ENCODE measurements at places on chromosomes 4 and X.

- no peak for DNase-seq
Measured at GRCh38 chrX:49266523-49267445, 2.3 kb upstream of the FOXP3 start.

GRCh38 chrX:147902270-147902669, 9.4 kb upstream of the FMR1 start:
- no peak for DNase-seq

DNA sequence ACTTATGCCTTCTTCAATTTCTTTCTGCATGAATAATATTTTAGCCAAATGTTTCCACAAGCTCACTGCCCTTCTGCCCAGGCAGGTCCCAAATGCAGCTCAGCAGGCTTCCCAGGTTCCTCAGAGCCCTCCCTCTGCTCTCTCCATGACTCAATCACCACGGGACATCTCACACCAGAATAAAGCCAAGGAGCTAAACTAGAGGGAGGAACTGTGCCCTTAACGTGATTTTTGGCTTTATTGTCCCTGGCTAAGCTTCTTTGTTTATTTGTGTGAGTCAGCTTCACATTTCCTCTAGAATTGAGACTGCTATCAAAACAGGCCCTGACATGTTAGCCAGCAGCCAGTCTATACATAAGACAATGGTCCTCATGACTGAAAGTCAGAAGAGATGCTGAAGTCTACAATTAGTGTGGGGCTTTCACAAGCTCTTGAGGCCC, 186.4 kb upstream of the GALNT7 start:
- DNase-seq = no peak

- DNase-seq = no peak
Measured at GRCh38 chr4:1113311-1114009, at the start of gene RNF212. Gene RNF212, minus strand, starts transcription at chr4:1113564. Its CDS starts 100 bp downstream, at chr4:1113464.

DNA sequence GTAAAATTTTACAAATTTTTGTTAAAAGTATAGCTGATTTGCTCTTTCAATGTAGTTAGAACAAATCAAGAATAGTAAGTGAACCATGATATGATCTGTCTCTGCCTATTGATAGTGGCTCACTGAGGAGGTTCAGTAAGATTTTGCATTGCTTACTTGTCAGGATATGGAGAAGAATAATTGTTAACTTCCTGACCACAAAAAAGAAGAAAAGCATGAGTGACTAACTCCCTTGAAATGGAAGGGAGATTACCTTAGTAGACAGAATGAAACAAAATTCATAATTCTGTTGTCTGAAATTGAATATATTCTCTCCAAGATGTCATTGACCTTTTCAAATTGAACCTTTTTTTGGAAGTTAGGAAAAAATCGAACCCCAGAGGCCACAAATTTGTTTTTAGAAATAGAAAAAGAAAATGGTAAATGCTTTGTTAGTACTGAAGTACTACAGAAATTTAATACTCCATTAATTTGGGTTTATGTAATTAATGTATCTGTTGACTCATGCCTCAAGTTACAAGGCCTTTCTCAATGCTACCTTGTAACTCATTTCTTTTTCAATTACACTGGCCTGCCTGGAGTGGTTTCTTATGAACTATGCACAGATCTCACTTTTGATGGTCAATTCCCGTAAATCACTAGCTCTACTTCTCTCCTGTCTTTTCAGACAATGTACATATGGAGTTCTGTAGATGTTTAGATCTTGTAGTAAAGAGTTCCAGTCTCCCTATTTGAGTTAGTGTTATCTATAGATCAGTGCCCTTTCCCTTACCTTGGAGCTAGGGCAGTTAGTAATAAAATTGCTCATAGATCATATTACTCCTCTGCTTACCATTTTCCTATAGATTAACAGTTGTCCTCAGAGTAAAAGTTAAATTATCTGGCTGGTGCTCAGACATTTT, 139.3 kb downstream of the TLL1 start:
- no peak for DNase-seq

- no peak for DNase-seq
Measured at GRCh38 chr4:69860521-69861298, 765 bp upstream of the SULT1E1 start.

- no peak for DNase-seq
Measured at GRCh38 chrX:72060921-72061490, 70.7 kb downstream of the RTL5 start.

- no peak for DNase-seq
Measured at GRCh38 chr4:154471526-154472331, 19.9 kb downstream of the DCHS2 start.

- no peak for DNase-seq
Measured at GRCh38 chrX:143306991-143307937, 210.0 kb downstream of the SPANXN3 start.

GRCh38 chr4:1246111-1246881, 2.6 kb downstream of the CTBP1 start:
- DNase-seq = no peak

DNA sequence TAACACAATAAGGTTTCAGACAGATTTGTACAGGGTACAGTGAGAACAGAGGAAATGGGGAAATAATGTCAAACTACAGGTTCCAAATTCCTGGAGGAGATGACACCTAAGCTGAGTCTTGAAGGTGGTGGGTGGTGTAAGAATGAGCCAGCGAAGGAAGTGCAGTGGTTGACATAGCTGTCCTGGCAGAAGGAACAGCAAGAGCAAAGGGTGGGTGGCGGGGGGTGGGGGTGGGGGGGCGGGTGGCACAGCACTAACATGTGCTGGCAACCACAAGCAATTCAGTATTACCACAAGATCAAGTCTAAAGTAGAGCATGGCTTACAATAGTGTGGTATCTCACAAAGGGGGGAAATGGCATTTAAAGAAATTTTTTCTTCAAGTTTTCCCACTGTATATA, 13.1 kb upstream of the G3BP2 start:
- DNase-seq = no peak

GRCh38 chr4:113080050-113080449, 30.6 kb downstream of the ANK2 start:
- no peak for DNase-seq

GRCh38 chr4:152610131-152610530, 69.7 kb downstream of the TMEM154 start:
- no peak for DNase-seq

DNA sequence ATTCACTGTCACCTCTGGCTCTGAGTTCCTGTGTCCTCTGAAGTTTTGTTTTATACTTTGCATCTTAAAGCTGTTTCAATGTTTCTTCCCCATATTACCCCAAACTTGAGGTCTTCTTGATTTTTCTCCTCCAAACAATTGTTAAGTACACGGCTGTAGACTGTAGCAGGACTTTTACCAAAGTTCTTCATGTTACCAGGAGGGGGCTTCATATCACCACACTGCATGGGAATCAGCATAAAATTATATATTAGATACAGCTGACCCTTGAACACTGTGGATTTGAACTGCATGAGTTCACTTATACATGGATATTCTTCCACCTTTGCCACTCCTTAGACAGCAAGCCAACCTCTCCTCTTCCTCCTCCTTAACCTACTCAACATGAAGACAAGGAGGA, 56.6 kb downstream of the SPATA18 start:
- DNase-seq = no peak

- peak; percentile 27 for DNase-seq
Measured at GRCh38 chr4:25811841-25812240, 50.9 kb downstream of the SEL1L3 start.

DNA sequence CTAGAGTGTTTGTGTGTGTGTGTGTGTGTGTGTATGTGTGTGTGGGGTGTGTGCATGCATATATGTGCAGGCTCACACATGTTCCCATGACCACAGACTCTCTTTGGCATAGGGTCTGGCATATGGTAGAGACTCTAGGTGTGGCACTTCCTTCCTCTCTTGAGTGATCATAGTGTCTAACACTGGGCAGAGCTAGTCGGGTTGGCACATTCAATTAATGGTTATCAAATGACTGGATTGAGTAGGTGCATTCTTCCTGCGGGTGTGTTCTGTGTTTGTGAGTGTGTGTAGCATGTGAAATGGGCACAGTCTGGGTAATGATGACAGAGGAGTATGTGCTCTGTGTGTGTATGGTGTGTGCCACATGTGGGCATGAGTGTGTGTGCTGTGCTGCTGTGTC, 106.5 kb downstream of the EFNB1 start:
- no peak for DNase-seq

GRCh38 chr4:3317011-3317655, 24.3 kb downstream of the RGS12 start:
- no peak for DNase-seq

- no peak for DNase-seq
Measured at GRCh38 chrX:118550792-118551191, 55.2 kb downstream of the DOCK11 start.

- DNase-seq = no peak
Measured at GRCh38 chrX:9023293-9023692, 10.6 kb downstream of the FAM9B start.

DNA sequence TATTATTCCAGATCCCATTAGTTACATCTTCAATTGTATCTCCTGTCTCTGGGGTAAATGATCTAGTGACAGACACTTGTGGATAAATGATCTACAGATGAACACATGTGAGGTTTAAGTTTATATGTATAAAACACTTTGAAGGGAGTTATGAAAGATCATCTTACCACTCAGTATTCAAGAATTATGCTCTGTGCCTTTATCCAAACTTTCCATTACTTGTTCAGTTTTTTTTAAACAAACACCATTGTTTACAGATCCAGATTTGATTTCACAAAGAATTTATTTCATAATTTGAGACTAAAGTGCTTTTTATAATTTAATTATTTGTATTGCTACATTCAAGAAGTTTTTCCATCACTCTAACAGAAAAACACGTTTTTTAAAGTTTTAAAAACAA, 142.5 kb downstream of the HHIP start:
- DNase-seq = no peak

DNA sequence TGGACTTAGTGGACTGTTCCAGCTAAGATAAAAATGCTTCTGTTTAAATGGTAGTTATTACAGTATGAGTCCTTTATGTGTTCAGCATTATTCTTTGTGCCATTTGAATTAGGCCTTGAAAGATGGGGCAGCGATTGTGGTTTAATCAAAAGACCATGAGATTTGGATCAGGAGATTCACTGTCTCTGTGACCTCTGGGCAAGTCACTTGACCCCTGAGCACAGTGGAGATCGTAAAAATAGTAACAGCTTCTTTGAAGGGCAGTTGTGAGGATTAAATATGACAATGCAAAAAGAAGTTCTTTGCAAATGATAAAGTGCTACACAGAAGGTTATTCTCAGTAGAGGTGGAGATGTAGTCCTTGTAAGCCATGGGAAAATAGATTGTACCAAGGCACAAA, 10.8 kb downstream of the CXCR3 start:
- no peak for DNase-seq

GRCh38 chrX:41580423-41581064, 108.2 kb upstream of the GPR34 start:
- no peak for DNase-seq

DNA sequence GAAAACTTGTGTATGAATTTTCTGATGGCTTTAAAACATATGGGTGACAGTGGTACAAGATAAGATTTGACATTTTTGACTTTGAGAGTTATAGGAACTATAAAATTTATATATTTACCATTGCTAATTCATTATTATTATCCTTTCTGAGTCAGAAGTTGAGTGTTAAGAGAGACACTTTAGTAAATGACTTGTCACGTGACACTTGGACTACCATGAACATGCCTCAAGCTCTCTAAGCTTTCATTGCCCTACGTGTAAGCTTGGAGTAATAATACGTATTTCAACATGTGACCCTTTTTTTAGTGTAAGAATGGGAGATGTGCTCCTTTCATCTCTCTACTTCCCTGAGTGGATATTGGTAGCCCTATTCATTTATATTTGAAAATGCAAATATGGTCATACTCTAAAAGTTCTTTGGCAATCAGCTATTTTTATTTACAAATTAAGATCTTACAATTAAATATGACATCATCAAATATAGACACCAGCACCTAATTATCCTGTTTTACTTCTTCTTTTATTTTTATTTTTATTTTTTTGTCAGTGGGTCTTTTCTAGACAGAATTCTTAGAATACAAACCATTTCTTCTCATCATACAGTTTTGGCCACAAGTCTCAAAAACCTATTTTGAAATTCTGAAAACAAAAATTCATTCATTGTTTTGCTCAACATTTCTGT, 837.0 kb downstream of the PDHA2 start:
- DNase-seq = no peak

DNA sequence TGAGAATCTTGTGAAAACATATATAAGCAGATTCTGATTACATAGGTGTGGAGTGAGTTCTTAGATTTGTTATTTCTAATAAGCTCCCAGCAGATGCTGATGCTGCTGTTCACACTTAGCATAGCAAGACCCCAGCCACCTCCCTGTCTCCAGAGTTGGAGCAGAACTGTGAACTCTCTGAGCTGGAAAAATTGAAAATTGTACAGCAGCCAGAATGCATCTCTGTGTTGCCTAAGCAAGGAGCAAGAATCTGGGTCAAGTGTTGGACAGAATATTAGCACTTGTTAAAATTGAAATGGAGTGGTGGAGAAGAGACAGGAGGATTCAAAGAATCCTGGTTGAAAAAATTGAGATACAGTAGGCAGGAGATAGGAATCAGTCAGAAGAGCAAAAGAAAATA, 146.6 kb upstream of the FAM47C start:
- no peak for DNase-seq

DNA sequence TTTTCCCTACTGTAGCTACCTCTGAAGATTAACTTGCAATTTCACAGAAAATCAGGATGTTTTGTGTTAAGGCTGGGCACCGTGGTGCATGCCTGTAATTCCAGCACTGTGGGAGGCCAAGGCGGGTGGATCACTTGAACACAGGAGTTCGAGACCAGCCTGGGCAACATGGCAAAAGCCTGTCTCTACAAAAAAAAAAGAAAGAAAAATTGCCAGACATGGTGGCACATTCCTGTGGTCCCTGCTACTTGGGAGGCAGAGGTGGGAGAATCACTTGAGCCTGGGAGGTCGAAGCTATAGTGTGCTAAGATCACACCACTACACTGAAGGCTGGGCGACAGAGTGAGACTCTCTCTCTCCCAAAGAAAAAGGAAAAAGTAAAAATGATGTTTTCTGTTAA, 27.4 kb downstream of the APELA start:
- DNase-seq = no peak
